ENCODE measurements at places on chromosomes 7 and 10. TPM values are rescaled to one million over a fixed set of nuclear protein-coding genes. Genes with fewer than 3 reads are reported as not detected.
A peak's percentile ranks its signal among the peaks of the same experiment; 100 is the strongest.

DNA sequence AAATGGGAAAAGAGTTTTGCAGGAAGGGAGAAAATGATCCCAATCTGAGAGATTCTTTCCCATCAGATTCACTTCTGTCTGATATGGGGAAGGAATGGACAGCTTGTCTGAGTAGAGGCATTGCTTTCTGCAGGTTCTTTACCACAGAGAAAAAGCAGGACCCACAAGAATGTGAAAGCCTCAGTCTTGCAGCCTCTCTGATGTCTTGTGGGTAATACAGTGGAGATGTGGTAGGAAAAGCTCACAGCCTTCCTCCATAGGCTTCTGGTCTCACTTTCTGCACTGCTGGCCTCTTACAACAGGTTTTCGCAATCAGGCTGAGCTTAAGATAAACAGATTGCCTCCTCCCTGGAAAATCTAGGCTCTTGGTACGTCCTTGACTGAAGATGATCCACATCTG is 551 bp downstream of the IFIT1 start:
- DNase-seq, result peak; percentile 42

GRCh38 chr7:108114117-108114841 is 15.9 kb downstream of the LAMB4 start:
- DNase-seq, result no peak

- DNase-seq, result no peak
Measured at GRCh38 chr7:127922656-127923055, 108.6 kb downstream of the LRRC4 start.

DNA sequence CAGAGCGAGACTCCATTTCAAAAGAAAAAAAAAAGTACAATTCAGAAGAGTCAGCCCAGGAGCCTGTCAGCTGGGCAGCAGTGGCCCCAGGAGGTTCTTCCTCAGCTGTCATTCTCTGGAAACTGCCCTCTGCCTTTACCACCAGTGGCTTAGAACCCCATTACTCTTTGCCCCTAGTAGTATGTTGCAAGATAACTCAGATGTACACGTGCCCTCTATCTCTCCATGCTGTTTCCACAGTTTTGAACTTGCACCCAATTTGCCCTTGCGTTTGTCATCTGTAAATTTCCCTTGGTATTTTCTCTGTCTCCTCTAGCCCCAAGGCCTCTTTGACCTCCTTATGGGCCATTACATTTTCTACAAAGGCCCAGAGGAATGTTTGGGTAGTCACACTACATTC is 56.7 kb upstream of the PRKAR2B start:
- DNase-seq, result no peak

DNA sequence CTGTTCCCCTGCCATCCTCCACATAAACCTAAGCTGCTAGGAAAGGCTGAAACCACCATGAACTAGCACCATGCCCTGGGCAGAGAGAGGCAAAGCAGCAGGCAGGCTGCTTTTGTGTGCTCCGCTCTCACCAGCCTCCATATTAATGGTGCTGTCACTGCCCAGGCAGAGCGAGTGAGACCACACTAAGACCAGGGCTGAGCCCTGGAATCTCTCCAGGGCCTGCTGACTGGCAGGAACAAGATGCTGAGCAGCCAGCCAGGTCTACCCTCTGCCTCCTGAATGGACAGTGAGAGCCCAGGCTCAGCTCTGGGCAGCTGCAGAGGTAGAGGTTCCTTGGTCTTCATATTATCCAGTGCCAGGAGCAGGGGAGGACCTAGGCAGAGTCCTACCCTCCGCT is 1.6 kb upstream of the CRHR2 start:
- no peak for DNase-seq

- DNase-seq, result no peak
Measured at GRCh38 chr7:17075601-17076255, 193.9 kb upstream of the AGR3 start.

- no peak for DNase-seq
Measured at GRCh38 chr7:103865442-103865841, 124.0 kb downstream of the RELN start.

DNA sequence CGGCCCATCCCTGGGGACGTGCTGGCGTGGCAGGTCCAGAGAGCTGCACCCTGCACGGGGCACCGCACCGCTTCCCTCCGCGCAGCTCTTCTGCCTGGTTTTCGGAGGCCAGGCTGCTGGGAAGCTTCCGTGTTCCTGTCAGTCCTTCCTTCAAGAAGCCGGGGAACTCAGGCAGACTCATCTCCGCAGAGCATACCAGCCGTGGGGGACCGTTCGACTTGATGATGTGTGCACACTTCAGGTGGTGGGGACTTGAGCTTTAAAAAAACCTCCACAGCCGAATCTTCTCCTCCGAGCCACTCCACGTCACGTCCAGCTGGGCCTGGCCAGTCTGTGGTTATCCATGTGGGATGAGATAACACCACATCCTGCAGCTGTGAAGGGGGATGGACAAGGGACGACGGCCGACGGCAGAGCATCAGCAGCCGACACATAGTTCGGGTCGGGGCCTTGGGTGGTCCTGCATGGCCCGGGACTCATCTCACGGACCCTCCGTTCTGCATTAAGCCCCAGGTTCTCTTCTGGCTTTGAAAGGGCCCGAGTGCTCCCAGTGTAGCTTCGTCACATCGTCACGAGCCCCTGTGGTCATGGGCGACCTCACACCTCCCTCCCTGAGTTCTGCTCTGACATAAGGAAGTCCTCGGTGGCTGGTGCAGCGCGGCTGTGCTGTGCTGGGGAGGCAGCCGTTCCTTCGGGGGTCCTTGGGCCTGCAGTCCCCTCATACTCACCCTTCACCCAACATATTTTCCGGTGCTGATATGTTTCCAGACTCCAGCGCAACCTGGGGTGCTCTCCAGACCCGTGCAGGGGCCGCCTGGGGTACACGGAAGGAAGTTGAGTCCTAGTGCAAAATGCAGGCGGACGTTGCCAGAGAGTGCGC is 4.5 kb upstream of the BHLHA15 start:
- no peak for DNase-seq

GRCh38 chr7:87779806-87780205 is 96.4 kb downstream of the SLC25A40 start:
- DNase-seq, result no peak

Gene NUTM2B
- 1.1 TPM for total RNA-seq

Gene SSC4D
- 2.1 TPM for total RNA-seq

Gene PIP
- total RNA-seq, result 0.47 TPM

Gene PTPRZ1
- 0.98 TPM for total RNA-seq

Gene WNT8B
- not detected for total RNA-seq

Gene GATA3
- total RNA-seq, result 23.5 TPM
